Activated CD4-positive, alpha-beta T cell treated with anti-CD3 and anti-CD28 coated beads, Interleukin-2, amount 10 ng/mL, durations not matched to agents 7 days and 5 days (primary cell): ENCODE measurements at places on chromosomes 1 and 21. TPM values are rescaled to one million over a fixed set of nuclear protein-coding genes. Genes with fewer than 3 reads are reported as not detected.

FGGY gene
- 3.3 TPM for total RNA-seq

RGS16 gene
- 2.0 TPM for total RNA-seq

KANK4 gene
- total RNA-seq = not detected

XCL1 gene
- total RNA-seq = not detected

DNA sequence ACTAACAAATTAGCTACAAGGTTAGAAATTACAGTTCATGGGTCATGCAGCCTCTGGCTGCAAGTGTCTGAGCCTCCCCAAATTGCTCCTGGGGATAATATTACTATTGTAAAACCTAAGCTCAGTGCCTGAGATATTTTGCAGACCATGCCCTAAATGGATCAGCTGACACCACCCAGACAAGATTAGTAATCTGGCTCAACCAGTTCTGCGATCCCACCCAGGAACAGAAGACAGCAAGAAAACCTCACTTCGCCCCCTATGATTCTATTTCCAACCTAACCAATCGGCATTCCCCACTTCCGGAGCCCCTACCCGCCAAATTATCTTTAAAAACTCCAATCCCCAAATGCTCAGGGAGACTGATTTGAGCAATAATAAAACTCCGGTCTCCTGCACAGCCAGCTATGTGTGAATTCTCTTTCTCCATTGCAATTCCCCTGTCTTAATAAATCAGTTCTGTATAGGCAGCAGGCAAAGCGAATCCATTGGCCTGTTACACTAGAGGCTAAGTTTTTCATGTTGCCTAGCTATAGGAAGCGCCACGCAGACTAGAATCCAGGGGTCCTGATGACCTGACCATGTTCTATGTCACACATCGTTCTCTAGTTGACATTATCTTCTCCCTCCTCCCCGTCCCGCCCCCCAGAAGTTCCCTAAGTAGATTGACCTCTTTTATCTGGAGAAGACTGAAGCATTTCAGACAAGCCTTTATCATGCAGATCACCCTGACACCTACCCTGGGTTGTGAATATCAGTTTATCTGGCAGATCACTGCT, 22.4 kb upstream of the ZFYVE9 start:
- peaks cover 4% of the 10 kb centered on the region for H3K4me1 ChIP-seq
- H3K4me3 ChIP-seq = no peak overlapping the region
- no peaks in the 10 kb centered on the region for H3K36me3 ChIP-seq
- no peak overlapping the region for H3K27ac ChIP-seq
- DNase-seq = no peak

GRCh38 chr1:65404941-65405340, 15.5 kb upstream of the LEPR start:
- no peak for DNase-seq
- H3K27me3 ChIP-seq = no peaks in the 10 kb centered on the region
- no peak overlapping the region for H3K4me3 ChIP-seq

DNA sequence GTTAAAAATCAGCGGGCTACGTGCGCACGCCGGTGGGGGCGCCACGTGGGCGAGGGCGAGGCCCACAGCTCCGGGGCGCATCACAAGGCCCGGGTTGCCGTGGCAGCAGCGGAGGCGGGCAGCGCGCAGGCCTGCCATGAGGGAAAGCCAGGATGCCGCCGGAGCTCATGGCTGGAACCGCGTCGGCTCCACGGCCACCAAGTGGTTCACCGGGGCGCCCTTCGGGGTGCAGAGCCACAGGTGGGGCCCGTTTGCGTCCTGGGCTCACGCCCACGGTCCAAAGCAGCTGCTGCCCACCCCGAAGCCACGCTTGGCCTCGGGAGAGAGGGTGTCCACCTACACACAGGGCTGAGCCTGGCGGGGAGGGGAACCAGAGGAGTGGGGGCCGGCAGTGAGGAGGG, 4.9 kb upstream of the TTC22 start:
- no peak overlapping the region for H3K4me3 ChIP-seq
- DNase-seq = no peak
- H3K27ac ChIP-seq = no peak overlapping the region
- no peaks in the 10 kb centered on the region for H3K27me3 ChIP-seq
- H3K4me1 ChIP-seq = peaks cover 52% of the 10 kb centered on the region

DNA sequence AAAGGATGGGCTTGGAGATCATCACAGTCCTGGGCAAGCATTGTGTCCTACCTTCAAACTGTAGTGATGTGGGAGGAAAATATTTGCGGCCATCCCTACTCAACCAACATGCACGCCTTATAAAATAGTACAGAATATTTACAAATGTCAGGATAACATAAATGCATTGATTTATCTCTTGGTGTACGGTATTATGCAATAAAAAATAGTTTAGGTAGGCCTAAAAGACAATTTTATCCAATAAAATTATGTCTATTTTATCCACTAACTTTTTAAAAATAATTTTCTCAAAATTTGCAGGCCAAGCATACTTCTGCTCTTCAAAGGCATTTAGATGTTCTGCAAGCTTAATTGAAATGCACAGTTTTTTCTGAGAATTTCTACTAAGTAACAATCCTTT, at the start of gene OR2T1:
OR2T1 (plus strand) TSS at position 301 of the 400 bp plus-strand sequence. CDS start 3,100 bp downstream, outside the sequence.
- no peaks in the 10 kb centered on the region for H3K27me3 ChIP-seq
- H3K4me1 ChIP-seq = peaks cover 12% of the 10 kb centered on the region
- H3K36me3 ChIP-seq = no peaks in the 10 kb centered on the region
- H3K4me3 ChIP-seq = no peak within 1 kb of the TSS
- DNase-seq = no peak

DNA sequence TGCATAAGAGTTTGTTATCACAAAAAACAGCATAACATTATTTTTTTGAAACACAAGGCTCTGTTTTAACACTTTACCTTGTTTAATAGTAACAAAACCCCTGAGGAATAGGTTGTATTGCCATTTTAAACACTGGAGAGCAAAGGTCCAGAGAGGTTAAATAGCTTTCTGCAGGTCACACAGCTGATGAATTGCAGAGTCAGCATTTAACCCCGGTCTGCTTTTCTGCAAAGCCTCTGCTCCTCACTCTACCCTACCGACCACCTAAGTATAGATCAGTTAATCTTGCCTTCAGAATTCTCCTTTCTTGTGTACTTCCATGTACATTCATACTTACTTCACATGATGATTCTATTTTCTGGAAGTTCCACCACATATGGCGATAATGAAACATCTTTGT, 42.0 kb downstream of the KCNJ15 start:
- no peak for DNase-seq
- H3K27me3 ChIP-seq = no peaks in the 10 kb centered on the region
- peaks cover 38% of the 10 kb centered on the region for H3K4me1 ChIP-seq
- no peak overlapping the region for H3K4me3 ChIP-seq

DNA sequence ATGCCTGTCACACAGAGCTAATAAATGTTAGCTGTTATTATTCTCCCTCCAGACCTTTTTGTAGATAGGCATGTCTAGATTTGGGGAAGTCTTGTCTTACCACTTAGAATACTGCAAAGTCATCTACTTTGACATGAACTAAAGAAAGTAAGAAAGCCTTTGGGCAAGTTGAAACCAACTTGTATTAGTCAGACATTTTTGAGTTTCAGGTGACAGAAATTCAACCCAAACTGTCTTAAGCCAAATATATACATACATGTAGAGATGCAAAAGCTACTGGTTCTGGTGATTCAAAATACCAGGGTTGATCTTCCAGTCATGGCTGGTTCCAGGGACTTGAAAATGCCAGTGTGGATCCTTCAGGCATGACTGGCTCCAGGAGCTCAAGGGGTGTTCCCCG, 276.8 kb upstream of the TMEM51 start:
- no peaks in the 10 kb centered on the region for H3K36me3 ChIP-seq
- H3K4me3 ChIP-seq = no peak overlapping the region
- DNase-seq = no peak
- no peaks in the 10 kb centered on the region for H3K4me1 ChIP-seq

GRCh38 chr1:224177356-224177999, 5.6 kb upstream of the DEGS1 start:
- H3K4me3 ChIP-seq = no peak overlapping the region
- peaks cover 26% of the 10 kb centered on the region for H3K4me1 ChIP-seq
- H3K27ac ChIP-seq = no peak overlapping the region
